Stimulated activated CD8-positive, alpha-beta memory T cell treated with anti-CD3 and anti-CD28 coated beads, Interleukin-2, amount 100 ng/mL, for 1 hour (primary cell): ENCODE measurements at places on chromosomes 4 and X.

DNA sequence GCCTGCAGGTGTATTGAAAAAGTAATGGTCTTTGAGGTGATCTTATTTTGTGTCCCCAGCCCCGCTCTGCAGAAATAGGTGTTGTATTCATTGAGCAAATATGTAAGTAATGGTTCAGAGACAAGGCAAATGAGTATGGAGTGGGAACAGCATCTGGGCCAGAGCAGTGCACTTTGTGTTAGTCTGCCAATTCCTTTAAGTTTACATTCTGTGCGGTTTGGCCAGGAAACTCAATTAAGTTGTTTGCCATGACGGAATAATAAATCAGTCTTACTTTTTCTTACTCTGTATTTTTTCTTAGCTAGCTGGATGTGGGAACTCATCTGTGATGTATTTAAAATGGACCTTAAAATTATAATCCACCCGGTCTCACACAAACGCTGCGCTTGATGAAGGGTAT lies 12.6 kb downstream of the DCLK2 start:
- no peak for DNase-seq

DNA sequence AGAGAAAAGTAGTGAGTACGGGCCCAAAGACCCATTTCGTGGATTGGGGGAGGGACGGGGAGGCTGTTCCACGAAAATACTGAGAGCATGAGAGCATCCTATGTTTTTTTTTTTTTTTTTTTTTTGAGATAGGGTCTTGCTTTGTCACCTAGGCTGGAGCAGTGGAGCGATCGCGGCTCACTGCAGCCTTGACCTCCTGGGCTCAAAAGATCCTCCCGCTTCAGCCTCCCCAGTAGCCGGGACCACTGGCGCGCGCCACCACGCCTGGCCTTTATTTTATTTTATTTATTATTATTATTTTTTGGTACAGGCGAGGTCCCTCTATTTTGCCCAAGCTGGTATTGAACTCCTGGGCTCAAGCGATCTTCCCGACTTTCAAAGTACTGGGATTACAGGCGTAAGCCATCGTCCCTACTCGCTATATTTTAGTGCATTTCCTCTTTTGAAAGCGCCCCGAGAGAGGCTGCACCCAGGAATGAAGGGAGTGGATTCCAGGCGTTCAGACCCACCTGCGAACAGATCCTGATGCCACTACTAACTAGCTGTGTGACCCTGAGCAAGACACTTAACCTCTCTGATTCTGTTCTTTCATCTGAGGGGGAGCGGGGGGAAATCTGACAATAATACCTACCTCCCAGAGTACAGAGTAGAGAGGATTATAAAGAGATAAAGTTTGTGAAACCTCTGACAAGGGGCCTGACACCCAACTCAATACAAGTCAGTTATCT lies 5.4 kb upstream of the MSX1 start:
- no peak for DNase-seq

- DNase-seq: no peak
Observed at GRCh38 chr4:73866246-73866645, 2.9 kb upstream of the CXCL1 start.

- no peak for DNase-seq
Observed at GRCh38 chrX:110584083-110584482, 211.5 kb downstream of the CHRDL1 start.

DNA sequence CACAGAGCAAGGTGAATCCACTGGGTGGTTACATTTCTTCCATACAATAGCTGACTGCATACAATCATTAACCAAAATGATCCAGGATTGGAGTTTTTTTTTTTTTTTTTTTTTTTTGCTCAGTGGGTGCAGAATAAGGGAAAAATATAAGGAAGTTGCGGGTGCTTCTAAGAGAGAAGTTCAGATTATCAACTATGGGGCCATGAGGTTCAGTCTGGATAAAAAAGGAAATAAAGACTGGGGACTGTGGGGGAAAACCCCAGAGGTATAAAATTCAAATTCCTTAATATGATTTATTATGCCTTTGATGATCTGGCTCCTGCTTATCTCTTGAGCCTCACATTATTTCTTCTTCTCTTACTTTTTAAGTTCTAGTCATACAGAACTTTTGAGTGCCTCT lies 5.9 kb upstream of the EIF1AX start:
- DNase-seq: no peak

DNA sequence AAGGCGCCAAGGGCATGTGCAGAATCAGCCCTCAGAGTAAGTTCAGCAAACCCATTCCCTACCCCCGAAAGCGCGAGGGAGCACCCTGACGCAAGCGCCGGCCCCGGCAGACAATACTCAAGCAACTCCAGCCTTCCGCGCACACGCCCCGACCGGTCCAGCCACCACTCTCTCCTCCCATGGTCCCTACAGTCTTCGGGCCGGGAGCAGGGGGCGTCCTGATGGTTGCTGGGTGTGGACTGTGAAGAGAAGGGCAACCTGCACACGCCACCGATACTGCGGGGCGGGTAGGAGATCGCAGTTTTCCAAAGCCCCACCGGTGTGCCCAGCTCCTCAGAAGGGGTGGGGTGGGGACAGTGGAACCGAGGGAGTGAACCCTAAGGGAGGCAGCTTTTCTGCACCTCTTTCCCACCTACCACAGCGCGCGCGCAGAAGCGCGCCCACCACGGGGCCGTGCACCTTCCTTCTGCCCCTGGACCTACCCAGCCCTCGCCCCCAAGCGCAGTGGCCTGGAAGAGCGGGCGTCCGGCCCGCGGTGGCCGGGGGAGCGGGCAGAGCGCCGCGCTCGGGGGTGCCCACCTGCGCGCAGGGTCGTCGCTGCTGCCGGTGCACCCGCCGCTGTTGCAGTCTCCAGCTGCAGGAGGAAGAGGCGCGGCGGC lies 650.2 kb upstream of the DIPK2B start:
- DNase-seq: no peak

- DNase-seq: no peak
Observed at GRCh38 chrX:68995780-68996551, 167.1 kb downstream of the EFNB1 start.

- DNase-seq: no peak
Observed at GRCh38 chr4:8340781-8341241, 71.3 kb downstream of the HTRA3 start.

- no peak for DNase-seq
Observed at GRCh38 chr4:131644619-131645018, 1504.5 kb upstream of the PCDH10 start.

- DNase-seq: no peak
Observed at GRCh38 chr4:77872723-77873445, 10.3 kb downstream of the MRPL1 start.

DNA sequence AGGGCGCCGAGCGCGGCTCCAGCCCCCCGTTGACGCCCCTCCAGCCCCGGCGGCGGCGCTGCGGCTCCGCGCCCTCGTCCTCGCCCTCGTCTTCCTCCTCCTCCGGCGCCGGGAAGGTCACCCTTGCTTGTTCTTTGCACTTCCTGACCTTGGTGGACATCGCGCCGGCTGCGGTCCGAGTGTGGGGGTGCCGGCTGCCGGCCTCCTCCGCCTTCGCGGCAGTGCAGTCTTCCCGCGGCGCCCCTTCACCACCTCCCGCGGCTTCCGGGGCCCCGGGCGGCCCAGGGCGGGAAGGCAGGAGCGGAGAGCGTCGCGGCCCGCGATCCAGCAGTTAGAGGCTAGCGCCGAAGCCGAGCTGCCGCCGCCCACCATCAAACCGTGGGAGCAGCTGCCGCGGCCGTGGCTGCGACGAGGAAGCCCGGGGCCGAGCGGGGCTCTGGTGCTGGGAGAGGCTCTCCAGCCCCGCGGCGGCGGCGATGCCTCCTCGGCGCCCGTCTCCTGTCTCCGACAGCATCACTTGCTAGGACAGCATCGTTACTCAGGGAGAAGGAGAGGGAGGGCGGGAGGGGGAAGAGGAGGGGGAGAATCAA lies at the start of gene TRPC3:
Gene TRPC3, minus strand, starts transcription at position 540 of the 590 bp plus-strand sequence. Its CDS starts 380 bp downstream, at position 160.
- DNase-seq: no peak
